Progenitor cell of endocrine pancreas (in vitro differentiated cells): ENCODE measurements at places on chromosomes 7 and 10.

DNA sequence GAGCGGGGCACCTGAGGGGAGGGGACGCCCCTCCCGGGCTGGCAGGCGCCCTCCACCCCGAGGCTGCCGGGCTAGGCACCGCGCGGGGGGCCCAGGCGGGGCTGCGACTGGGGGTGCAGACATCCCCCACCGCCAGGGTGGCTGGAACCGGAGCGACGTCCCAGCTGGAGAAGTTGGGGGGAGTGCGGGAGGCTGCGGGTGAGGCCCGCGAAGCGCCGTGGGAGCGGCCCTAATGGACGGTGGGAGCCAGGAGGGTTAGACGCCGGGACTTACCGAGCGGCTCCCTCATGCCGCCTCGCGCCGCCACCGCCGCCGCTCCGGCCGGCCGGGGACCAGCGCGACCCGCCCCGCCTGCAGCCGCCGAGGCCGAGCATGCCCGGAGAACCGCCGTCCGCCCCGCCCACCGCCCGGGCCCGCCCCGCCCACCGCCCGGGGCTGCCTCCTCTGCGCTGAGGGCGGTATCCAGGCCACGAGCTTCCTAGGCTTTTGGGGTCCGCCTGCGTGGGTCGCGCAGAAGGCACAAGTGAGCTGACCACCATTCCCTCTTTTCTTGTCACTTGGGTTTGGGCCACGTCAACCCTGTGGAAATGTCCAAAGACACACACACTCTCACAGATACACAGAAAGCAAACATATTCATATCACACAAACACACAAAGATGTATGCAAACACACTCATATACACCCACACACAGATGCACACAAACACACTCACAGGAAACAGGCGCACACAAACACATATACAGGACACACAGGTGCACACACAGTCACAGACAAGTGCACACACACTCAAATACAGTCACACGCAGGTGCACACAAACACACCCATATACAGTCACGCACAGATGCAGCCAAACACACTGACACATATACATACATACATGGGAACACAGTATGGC, at the start of gene JCAD:
Gene JCAD, minus strand, starts transcription at position 378 of the 899 bp plus-strand sequence. CDS start 11,774 bp downstream, outside the sequence.
- H3K27me3 ChIP-seq: peaks cover 14% of the 10 kb centered on the region
- H3K4me1 ChIP-seq: peaks cover 42% of the 10 kb centered on the region
- H3K27ac ChIP-seq: peak within 1 kb of the TSS; percentile 83
- H3K36me3 ChIP-seq: no peaks in the 10 kb centered on the region
- DNase-seq: peak; percentile 74
- peak within 1 kb of the TSS; percentile 81 for H3K4me3 ChIP-seq

- H3K36me3 ChIP-seq: no peaks in the 10 kb centered on the region
- peaks cover 18% of the 10 kb centered on the region for H3K27me3 ChIP-seq
- H3K4me3 ChIP-seq: no peak overlapping the region
- no peak overlapping the region for H3K27ac ChIP-seq
Observed at GRCh38 chr7:157440346-157441022, 103.7 kb downstream of the DNAJB6 start.

DNA sequence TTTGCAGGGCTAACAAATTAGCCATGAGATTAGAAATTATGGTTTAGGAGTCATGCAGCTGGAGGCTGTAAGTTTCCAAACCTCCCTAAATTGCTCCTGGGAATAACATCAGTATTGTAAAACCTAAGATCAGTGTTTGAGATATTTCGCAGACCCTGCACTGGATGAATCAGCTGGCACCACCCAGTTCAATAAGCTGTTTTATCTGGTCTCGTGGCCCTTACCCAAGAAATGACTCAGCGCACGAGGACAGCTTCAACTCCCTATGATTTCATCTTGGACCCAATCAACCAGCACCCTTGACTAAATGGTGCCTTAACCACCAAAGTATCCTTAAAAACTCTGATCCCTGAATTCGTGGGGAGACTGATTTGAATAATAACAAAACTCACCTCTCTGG, 482.0 kb upstream of the PCDH15 start:
- H3K4me1 ChIP-seq: no peaks in the 10 kb centered on the region
- no peak for DNase-seq
- no peaks in the 10 kb centered on the region for H3K27me3 ChIP-seq
- no peaks in the 10 kb centered on the region for H3K36me3 ChIP-seq

DNA sequence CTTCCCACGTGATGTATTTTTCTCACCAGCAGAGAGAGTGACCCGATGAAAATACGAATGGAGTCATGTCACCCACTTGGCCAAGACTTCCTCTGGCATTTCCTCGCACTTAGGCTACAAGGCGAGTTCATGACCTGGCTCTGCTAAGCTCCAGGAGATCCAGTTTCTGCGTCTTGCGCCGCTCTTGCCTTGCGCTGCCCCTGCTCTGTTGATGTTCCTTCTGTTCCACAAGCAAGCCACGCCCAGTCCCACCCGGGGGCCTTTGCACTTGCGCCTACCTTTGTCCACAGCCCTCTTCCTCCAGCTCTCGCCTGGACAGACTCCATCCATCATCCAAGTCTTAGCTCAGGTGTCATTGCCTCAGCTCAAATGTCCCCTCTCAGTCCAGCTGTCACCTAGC, 116.3 kb upstream of the SHH start:
- peaks cover 4% of the 10 kb centered on the region for H3K4me1 ChIP-seq
- H3K27ac ChIP-seq: no peak overlapping the region

- no peaks in the 10 kb centered on the region for H3K4me1 ChIP-seq
- no peak for DNase-seq
- no peaks in the 10 kb centered on the region for H3K36me3 ChIP-seq
- no peak overlapping the region for H3K4me3 ChIP-seq
Observed at GRCh38 chr7:122344303-122344620, 39.7 kb upstream of the FEZF1 start.

- no peak overlapping the region for H3K27ac ChIP-seq
- H3K4me1 ChIP-seq: no peaks in the 10 kb centered on the region
- no peaks in the 10 kb centered on the region for H3K36me3 ChIP-seq
Observed at GRCh38 chr7:30731581-30731980, 20.4 kb upstream of the INMT start.

GRCh38 chr10:119221201-119221600, 13.8 kb downstream of the GRK5 start:
- H3K4me1 ChIP-seq: peaks cover 40% of the 10 kb centered on the region
- H3K27ac ChIP-seq: no peak overlapping the region
- H3K4me3 ChIP-seq: no peak overlapping the region
- no peaks in the 10 kb centered on the region for H3K27me3 ChIP-seq
- DNase-seq: no peak

DNA sequence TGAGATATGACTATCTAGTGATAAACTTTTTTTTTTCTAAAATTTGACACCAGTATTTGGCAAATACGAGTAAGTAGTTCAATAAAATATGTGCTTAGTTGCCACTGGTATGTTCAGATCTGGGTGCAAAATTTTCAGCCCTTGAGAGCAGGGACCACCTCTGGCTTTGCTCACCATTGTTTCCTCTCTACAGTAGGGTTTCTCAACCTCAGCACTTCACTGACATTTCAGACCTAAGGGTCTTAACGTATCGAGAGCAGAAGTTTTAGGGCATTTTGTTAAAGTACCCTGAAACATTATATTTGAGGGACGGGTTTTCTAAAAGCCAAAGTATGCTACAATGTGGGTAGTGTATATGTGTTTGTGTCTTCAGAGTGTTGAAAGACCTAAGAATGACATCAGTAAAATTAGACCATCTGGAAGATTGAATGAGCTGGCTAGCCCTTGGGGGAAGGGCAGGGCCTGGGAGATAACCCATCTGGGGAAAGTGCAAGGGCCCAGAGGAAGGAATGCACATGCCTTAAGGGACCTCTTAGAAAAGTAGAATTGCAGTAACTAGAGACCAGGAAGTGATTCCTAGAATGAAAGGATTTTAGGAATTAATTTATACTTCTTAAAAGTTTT, 11.8 kb downstream of the BZW2 start:
- H3K4me3 ChIP-seq: no peak overlapping the region
- no peak for DNase-seq
- H3K36me3 ChIP-seq: peaks cover 3% of the 10 kb centered on the region
- H3K27ac ChIP-seq: peak overlapping the region; percentile 44
- H3K27me3 ChIP-seq: no peaks in the 10 kb centered on the region

DNA sequence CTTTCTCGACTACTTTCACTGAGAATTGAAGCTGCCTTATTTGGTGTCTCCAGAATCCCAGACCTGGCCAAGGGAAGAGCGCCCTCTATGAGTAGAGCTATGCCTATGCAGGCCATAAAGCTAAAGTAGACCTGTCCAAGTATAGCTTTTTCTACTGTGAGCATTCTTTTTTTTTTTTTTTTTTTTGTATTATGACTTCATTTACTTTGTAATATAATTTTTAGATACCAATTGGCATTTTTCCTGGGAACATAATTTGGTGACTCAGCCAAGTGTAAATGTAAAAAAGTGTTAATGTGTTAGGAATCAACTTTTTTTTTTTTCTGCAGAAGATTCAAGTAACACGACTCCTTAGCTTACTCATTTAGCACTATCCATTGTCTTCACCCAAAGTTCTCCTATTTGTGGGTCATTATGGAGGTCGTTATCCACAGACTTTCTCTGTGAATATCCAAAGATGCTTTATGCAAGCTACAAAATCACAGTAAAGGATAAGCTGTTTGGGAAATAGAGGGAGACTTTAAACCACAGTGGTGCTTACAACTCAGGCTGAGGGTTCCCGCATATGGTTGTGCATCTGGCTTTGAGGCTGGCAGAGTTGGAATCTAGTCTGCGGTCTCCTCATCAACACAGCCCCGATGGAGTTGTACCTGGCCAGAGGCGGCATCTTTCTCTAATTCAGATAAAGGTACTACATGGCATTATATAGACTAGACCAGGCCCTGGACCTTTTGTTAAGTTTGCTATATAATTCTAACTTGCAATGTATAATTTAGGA, 1040.2 kb upstream of the SORCS1 start:
- no peaks in the 10 kb centered on the region for H3K27me3 ChIP-seq
- H3K4me3 ChIP-seq: no peak overlapping the region
- no peaks in the 10 kb centered on the region for H3K36me3 ChIP-seq
- H3K4me1 ChIP-seq: no peaks in the 10 kb centered on the region

- no peak for DNase-seq
- no peak overlapping the region for H3K4me3 ChIP-seq
- H3K4me1 ChIP-seq: peaks cover 2% of the 10 kb centered on the region
- H3K36me3 ChIP-seq: peaks cover 1% of the 10 kb centered on the region
- H3K27ac ChIP-seq: no peak overlapping the region
- peaks cover 11% of the 10 kb centered on the region for H3K27me3 ChIP-seq
Observed at GRCh38 chr7:92612501-92612900, 22.3 kb upstream of the FAM133B start.

DNA sequence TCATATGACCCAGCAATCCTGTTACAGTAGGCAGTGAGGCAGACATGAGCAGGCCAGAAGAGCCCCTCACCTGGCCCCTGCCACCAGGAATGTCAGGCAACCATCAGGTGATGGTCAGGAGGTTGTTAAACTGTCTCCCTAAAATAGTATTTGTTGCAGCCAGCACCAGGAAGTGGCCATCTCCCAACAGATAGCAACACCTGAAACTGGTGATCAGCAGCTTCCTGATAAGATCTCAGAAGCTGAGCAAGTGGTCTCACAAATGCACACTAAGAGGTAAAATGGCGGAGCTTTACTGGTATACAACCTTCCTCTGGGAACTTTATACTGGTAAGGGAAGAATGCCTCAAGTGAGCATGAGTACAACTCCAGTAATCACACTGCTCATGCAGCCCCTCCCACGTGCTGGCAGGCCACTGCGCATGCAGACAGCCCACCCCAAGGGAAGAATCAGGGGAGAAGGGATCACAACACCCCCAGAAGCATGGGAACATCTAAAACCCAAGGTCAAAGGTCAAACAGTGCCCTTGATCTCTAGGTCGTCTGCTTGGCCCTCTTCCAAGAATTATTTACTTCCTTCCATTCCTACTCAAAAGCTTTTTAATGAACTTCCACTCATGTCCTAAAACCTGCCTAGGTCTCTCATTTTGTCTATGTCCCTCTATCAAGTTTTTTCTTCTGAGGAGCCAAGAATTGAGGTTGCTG, 133.5 kb downstream of the DOCK4 start:
- no peaks in the 10 kb centered on the region for H3K27me3 ChIP-seq
- peaks cover 6% of the 10 kb centered on the region for H3K36me3 ChIP-seq

GRCh38 chr7:41592794-41593193, 110.1 kb downstream of the INHBA start:
- no peaks in the 10 kb centered on the region for H3K27me3 ChIP-seq
- DNase-seq: no peak
- H3K4me3 ChIP-seq: no peak overlapping the region
- no peak overlapping the region for H3K27ac ChIP-seq

GRCh38 chr10:92993699-92994272, 66.8 kb upstream of the CYP26C1 start:
- no peaks in the 10 kb centered on the region for H3K36me3 ChIP-seq
- no peaks in the 10 kb centered on the region for H3K4me1 ChIP-seq
- no peak overlapping the region for H3K27ac ChIP-seq
- no peaks in the 10 kb centered on the region for H3K27me3 ChIP-seq

- H3K27me3 ChIP-seq: no peaks in the 10 kb centered on the region
- H3K4me3 ChIP-seq: no peak overlapping the region
- H3K27ac ChIP-seq: no peak overlapping the region
Observed at GRCh38 chr7:124856299-124856888, 73.2 kb downstream of the POT1 start.

- H3K4me3 ChIP-seq: no peak overlapping the region
- H3K36me3 ChIP-seq: no peaks in the 10 kb centered on the region
- H3K4me1 ChIP-seq: no peaks in the 10 kb centered on the region
- peaks cover 17% of the 10 kb centered on the region for H3K27me3 ChIP-seq
- no peak for DNase-seq
Observed at GRCh38 chr10:7523656-7524055, 112.8 kb upstream of the SFMBT2 start.

GRCh38 chr7:48337012-48337621, 165.9 kb downstream of the ABCA13 start:
- H3K4me3 ChIP-seq: no peak overlapping the region
- no peak overlapping the region for H3K27ac ChIP-seq
- H3K36me3 ChIP-seq: no peaks in the 10 kb centered on the region
- no peaks in the 10 kb centered on the region for H3K4me1 ChIP-seq

GRCh38 chr10:130138479-130138866, 2.3 kb downstream of the GLRX3 start:
- DNase-seq: no peak
- no peak overlapping the region for H3K27ac ChIP-seq
- H3K4me3 ChIP-seq: peak overlapping the region; percentile 85
- H3K4me1 ChIP-seq: peaks cover 16% of the 10 kb centered on the region
- peaks cover 2% of the 10 kb centered on the region for H3K27me3 ChIP-seq

GRCh38 chr7:128745706-128746105, 6.5 kb downstream of the CALU start:
- H3K27me3 ChIP-seq: no peaks in the 10 kb centered on the region
- H3K4me1 ChIP-seq: peaks cover 23% of the 10 kb centered on the region
- H3K36me3 ChIP-seq: peaks cover 18% of the 10 kb centered on the region
- H3K27ac ChIP-seq: peak overlapping the region; percentile 62
- no peak for DNase-seq
- no peak overlapping the region for H3K4me3 ChIP-seq

GRCh38 chr7:88664630-88665233, 94.8 kb upstream of the ZNF804B start:
- H3K27me3 ChIP-seq: no peaks in the 10 kb centered on the region
- H3K4me3 ChIP-seq: no peak overlapping the region
- DNase-seq: no peak
- peaks cover 7% of the 10 kb centered on the region for H3K4me1 ChIP-seq
- H3K27ac ChIP-seq: no peak overlapping the region
- no peaks in the 10 kb centered on the region for H3K36me3 ChIP-seq
